ENCODE measurements at places on chromosomes 1 and 21.

DNA sequence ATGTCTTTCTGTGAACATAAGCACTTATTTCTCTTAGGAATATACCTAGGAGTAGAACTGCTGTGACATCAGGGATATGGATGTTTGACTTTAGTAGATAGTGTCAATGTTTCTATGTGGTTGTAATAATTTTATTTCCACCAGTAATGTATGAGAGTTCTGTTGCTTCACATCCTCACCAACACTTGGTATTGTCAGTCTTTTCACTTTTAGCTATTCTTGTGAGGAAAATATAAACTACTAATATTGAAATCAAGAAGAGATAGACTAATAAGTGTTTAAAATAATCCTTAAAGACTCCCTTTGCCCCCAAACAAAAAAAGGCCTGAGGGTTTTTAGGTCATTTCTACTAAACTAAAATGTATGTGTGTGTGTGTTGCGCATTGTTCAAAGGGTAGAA, 2.7 kb upstream of the DMAP1 start:
- DNase-seq = no peak

GRCh38 chr1:155207806-155208540, at the start of gene THBS3:
TSS of gene THBS3 (minus strand) at chr1:155207897. CDS start at chr1:155207876, 21 bp downstream.
- no peak for DNase-seq

GRCh38 chr1:160607011-160607671, 27.8 kb upstream of the CD84 start:
- peak; percentile 46 for DNase-seq

GRCh38 chr1:185350027-185350442, 33.0 kb upstream of the IVNS1ABP start:
- DNase-seq = no peak

GRCh38 chr1:86419277-86419903, 4.6 kb upstream of the CLCA2 start:
- peak; percentile 32 for DNase-seq
